A549 treated with dexamethasone at 1 μM for 4 hours (cell line): ENCODE measurements at places on chromosomes 1 and 21. TPM values are rescaled to one million over a fixed set of nuclear protein-coding genes. Genes with fewer than 3 reads are reported as not detected.

The RGL1 gene
- total RNA-seq, result 0.71 to 0.99 TPM (median 0.73 TPM) in 5 replicates

The SHE gene
- total RNA-seq, result 0.10 to 0.19 TPM (median 0.17 TPM) in 5 replicates

The PDE9A gene
- total RNA-seq, result 1.0 to 1.7 TPM (median 1.6 TPM) in 5 replicates

The KRTAP27-1 gene
- total RNA-seq, result not detected in 5 replicates

The POU3F1 gene
- 0.05 TPM in 2 of 5 replicates, not detected in the others for total RNA-seq

The LCE2B gene
- total RNA-seq, result not detected in 5 replicates
